ENCODE measurements at places on chromosomes 13 and 19. TPM values are rescaled to one million over a fixed set of nuclear protein-coding genes. Genes with fewer than 3 reads are reported as not detected.

Gene B3GNT8
- total RNA-seq, result 0.19 TPM

Gene TDRD12
- total RNA-seq, result 0.17 TPM

- no peak for DNase-seq
Measured at GRCh38 chr19:18617562-18617961, 4.9 kb downstream of the TMEM59L start.

Gene FOXA3
- total RNA-seq, result 19.9 TPM

DNA sequence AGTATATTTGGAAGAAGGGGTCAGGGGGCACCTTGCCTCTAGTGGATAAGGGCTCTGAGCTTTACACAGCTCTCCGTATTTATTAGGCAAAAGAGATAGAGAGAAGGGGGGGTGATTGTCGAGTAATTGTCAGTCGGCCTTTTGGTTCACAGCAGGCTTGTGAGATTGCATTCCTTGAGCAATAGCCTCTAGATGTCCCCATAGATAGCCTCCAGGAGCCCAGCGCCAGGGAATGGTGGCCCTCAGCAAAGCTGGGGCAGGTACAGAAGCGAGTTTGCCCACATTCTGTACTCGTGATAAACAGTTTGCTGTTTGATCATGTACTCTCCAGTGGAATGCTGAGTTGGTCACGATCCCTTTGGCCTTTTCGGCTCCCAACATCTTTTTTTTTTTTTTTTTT lies 4.6 kb downstream of the ZNF613 start:
- no peak for DNase-seq

Gene SRRM5
- 1.9 TPM for total RNA-seq

Gene C19orf73
- 2.0 TPM for total RNA-seq
